ENCODE measurements at places on chromosomes 1 and 21. TPM values are rescaled to one million over a fixed set of nuclear protein-coding genes. Genes with fewer than 3 reads are reported as not detected.
A peak's percentile ranks its signal among the peaks of the same experiment; 100 is the strongest.

DNA sequence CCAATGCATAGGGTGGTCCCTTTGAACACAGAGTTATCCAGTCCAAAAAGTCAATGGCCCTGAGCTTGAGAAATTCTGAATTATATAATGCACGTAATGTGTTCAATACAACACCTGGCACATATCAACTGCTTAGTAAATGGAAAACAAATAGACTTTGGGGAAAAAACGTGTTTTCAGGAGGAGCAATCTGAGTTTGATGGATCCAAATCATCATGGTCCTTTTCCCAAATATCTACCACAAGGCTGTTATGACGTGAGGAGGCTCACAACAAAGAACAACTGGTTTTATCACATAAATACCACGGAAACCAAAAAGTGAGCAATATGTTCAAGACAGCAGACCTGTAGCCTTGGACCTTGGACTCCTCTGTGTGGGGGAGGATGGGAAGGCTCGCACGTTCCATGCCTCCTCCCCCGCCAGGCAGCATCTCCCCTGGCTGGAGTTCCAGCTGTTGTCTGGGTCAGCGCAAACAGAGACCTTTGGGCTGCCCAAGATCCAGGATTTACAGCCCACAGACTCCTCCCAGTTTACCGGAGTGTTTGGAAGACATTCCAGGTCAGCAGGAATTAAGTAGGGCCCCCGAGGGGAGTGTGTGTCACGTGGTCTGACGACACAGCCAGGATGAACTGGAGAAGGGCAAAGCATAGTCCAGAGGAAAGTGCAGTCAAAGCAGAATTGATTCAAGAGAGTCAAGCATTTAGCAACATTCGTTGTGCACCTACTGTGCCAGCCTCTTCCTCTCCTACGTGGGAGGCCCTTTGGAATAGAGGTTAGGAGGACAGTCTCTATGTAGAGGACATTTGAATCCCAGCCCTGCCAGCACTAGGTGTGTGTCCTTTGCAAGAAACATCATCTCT lies 32.2 kb upstream of the MED18 start:
- no peak for DNase-seq

- DNase-seq: peak; percentile 55
Measured at GRCh38 chr1:39081271-39082009, 55.3 kb downstream of the NDUFS5 start.

GRCh38 chr1:203536575-203536974 lies 42.6 kb downstream of the OPTC start:
- DNase-seq: no peak

- DNase-seq: no peak
Measured at GRCh38 chr21:26116456-26117011, 54.0 kb downstream of the APP start.

GRCh38 chr1:216140730-216141524 lies 282.3 kb downstream of the USH2A start:
- DNase-seq: no peak

DNA sequence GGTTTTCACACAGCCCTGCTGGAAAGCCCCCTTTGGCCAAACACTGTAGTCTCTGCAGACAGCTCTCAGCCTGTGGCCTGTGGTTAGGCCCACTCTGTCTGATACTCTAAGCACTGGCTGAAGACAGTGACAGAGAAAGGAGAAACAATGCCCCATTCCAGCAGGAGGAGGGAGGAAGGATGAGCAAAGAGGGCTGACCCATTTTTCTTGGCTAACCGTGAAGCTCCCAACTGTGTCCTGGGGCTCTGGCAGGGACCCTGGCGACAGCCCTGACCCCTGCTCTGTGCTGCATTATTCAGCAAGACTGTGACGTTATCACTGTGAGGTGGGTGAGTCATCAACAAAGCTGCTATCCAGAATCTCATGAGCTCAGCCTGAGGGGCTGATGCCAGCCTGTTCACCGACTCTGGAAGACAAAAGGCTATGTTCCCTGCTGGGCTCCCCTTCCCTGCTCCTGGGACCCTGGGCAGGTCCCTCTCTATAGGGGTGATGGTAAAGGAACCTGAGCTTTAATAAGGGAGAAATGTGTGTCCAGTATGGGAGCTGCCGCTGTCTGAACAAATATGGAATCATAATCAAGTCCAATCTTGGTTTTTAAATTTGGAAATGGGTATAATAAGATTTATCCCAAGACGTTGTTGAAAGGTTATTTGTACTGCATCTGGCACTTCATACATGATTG lies 107.0 kb downstream of the RHOU start:
- peak; percentile 39 for DNase-seq

DNA sequence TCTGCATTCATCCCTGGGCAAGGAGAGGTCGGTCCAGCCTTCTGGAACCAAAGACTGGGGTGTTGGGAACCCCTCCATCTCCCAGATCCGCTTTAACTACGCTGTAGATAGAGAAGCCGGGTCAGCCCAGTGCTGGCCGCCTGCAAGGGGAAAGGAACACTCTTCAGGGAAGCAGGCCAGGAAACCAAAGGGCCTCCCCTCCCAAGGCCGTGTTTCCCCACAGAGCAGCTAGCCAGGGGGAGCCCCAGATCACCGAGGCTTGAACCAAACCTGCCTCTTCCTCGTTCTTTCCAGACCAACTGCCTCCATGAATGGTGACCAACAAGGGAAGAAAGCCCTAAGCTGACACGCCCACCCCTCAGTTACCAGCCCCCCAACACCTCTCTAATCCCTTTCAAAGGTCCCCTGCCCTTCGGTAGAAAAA lies 1.2 kb upstream of the CHD5 start:
- no peak for DNase-seq

- DNase-seq: no peak
Measured at GRCh38 chr1:163170975-163171676, 31.6 kb downstream of the RGS5 start.

DNA sequence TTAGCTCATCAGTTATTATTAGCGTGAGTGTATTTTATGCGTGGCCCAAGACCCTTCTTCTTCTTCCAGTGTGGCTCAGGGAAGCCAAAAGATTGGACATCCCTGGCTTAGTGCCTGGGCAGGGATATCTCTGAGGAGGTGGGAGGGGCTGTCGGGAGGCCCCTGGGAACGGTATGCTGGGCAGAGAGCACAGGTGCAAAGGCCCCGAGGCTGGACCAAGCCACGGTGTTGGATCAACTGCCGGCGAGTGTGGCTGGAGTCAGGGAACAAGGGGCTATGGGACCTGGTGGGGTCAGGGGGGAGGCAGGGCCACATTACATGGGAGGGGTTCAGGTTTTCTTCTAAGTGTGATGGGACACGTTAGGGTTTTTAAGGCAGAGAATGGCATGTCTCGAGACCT lies 62.7 kb downstream of the FHAD1 start:
- no peak for DNase-seq

- no peak for DNase-seq
Measured at GRCh38 chr1:247296599-247297180, 35.0 kb downstream of the ZNF496 start.

DNA sequence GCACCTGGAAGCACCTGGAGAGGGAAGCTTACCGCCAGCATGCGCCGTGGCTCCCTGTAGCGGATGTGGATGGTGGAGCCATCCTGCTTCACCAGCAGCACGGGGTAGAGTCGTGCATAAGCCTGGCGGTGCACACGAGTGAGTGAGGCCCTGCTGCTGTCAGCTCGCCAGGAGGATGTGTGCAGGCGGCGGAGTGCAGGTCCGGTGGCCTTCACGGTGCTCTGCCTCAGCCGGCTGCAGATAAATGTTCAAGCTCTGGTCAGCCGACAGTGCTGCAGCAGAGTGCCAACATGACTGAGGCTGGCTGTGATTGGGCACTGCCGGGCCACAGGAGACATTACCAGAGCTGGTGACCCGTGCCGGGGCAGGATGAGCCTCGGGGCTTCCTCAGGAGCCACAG lies 1.5 kb downstream of the MRPL55 start:
- no peak for DNase-seq

SGIP1 gene
- 2.9 TPM for total RNA-seq

CYB5RL gene
- 5.9 TPM for total RNA-seq

RGS16 gene
- total RNA-seq: 1.1 TPM

DIO1 gene
- not detected for total RNA-seq

SRGAP2 gene
- 19.6 TPM for total RNA-seq

SPRR5 gene
- not detected for total RNA-seq

C1orf141 gene
- not detected for total RNA-seq
